GM23338 (cell line): ENCODE measurements at places on chromosomes 12 and 14. TPM values are rescaled to one million over a fixed set of nuclear protein-coding genes. Genes with fewer than 3 reads are reported as not detected.

DNA sequence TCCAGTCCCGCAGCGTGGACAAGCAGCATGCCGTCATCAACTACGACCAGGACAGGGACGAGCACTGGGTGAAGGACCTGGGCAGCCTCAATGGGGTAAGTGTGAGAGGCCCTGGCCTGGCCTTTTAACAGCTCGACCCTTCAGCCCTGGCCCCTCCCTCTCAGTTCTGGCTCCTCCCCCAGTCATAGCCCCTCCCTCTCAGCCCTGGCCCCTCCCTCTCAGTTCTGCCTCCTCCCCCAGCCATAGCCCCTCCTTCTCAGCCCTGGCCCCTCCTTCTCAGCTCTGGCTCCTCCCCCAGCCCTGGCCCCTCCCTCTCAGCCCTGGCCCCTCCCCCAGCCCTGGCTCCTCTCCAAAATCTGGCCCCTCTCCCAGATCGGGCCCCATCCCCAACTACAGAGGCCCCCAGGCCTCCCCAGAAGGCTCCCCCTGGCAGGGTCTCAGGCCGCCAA is 11.2 kb downstream of the CEP170B start:
- no peak overlapping the region for H3K4me3 ChIP-seq
- no peaks in the 10 kb centered on the region; the same call in 1 of the 2 replicates for H3K4me1 ChIP-seq
- H3K27me3 ChIP-seq = no peaks in the 10 kb centered on the region
- H3K36me3 ChIP-seq = no peaks in the 10 kb centered on the region
- peak; percentile 76 for DNase-seq
- H3K27ac ChIP-seq = no peak overlapping the region

- H3K4me1 ChIP-seq = no peaks in the 10 kb centered on the region
- H3K27ac ChIP-seq = no peak overlapping the region
- no peaks in the 10 kb centered on the region for H3K27me3 ChIP-seq
- no peaks in the 10 kb centered on the region for H3K36me3 ChIP-seq
Measured at GRCh38 chr14:66483322-66483721, 2.8 kb upstream of the CCDC196 start.

- peaks cover 11% of the 10 kb centered on the region for H3K36me3 ChIP-seq
- H3K4me3 ChIP-seq = no peak overlapping the region
- no peak for DNase-seq
- no peak overlapping the region for H3K27ac ChIP-seq
Measured at GRCh38 chr14:68611599-68611998, 181.3 kb downstream of the ZFP36L1 start.

GRCh38 chr14:100313464-100314230 is 7.4 kb upstream of the SLC25A29 start:
- H3K4me1 ChIP-seq = peaks cover 4% of the 10 kb centered on the region
- DNase-seq = no peak
- no peak overlapping the region for H3K4me3 ChIP-seq
- H3K27ac ChIP-seq = no peak overlapping the region
- no peaks in the 10 kb centered on the region for H3K27me3 ChIP-seq

DNA sequence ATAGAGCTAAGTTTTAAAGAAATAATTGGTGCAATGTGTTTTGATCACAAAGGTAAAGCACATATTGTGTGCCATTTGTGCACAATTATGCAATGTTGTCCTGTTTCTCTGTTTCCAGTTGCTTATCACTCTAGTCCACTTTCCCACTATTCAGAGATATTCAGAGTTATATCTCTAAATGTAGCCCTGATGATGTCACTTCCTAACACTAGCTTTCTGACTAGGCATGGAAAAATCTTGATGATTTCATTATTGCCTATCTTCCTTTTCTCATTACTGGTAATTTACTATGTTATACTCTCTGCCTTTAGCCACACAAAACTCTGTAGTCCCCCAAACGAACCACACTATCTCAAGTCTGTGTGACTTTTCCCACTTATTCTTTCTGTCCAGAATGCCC is 221.2 kb downstream of the TRHDE start:
- no peak overlapping the region for H3K4me3 ChIP-seq
- no peak for DNase-seq
- H3K36me3 ChIP-seq = no peaks in the 10 kb centered on the region
- H3K4me1 ChIP-seq = no peaks in the 10 kb centered on the region
- H3K27ac ChIP-seq = no peak overlapping the region

DNA sequence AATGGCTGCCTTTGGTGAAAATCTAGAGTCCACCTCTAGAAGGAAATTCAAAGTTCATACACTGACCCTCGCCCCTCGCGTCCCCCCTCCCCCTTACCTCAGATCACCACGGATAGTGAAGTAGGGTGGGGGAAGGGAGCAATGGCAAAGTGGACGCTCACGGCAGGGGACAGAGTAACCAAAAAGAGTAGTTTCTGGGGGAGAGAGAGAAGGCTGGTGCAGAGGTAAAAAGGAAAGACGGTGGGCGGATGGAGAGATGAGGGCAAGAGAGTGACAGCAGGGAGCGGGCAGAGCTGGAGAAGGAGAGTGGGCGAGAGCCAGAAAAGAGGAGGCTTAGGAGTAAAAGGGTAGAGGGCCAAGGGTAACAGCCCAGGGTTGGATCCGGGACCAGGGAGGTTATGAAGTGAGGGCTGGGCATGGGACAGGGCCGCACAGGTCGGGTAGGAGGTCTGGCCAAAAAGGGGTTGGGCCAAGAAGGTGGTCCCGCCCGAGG is 423 bp downstream of the ALDH6A1 start:
- H3K4me1 ChIP-seq = peaks cover 7% of the 10 kb centered on the region
- peak; percentile 52 for DNase-seq
- H3K4me3 ChIP-seq = peak overlapping the region; percentile 96

GRCh38 chr12:3233797-3234196 is 156.6 kb downstream of the TSPAN9 start:
- no peaks in the 10 kb centered on the region for H3K27me3 ChIP-seq
- DNase-seq = no peak
- peaks cover 19% of the 10 kb centered on the region for H3K4me1 ChIP-seq
- no peak overlapping the region for H3K4me3 ChIP-seq
- H3K27ac ChIP-seq = no peak overlapping the region

DNA sequence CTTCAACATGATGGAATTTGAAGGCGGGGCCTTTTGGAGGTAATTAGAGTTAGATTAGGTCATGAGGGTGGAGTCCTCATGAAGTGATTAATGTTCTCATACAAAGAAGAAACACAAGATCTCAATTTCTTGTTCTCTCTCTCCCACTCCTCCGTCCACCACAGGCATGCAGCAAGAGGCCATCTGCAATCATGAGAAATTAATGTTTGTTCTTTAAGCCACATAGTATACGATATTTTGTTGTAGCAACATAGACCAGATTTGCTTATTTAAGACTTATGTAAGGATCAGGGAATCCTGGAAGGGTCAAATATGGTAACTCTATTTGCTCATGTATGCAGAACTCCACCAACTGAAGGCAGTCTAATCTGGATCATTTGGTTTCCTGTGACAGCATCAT is 429.0 kb downstream of the LRIG3 start:
- H3K27ac ChIP-seq = no peak overlapping the region
- H3K4me3 ChIP-seq = no peak overlapping the region
- H3K27me3 ChIP-seq = no peaks in the 10 kb centered on the region

DNA sequence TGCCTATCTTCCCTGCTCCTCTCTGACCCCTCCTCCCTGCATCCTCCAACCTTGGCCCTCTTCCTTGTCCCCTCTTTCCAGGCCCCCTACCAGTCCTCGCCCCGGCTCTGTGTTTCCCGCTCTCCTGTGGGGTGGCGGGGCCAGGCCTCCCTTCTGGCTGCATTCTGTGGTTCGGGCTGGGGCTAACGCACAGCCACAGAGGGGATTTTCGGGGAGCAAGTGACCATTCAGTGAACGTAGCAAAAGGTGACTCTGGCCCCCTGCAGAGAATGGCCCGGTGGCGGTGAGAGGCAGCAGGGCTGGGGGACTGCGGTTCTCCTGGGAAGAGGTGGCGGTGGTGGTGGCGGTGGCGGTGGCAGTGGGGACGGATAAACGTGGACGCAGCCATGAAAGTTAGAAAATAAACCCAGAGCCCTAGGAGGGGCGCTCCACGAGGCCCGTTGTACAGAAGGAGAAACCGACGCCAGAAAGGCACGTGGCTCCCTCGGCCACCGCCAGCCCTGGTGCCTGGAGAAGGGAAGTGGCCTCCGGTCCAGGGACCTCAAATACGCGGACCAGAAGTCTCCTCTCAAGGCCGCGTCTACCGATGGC is 269.6 kb downstream of the ADGRD1 start:
- no peak for DNase-seq
- no peaks in the 10 kb centered on the region for H3K27me3 ChIP-seq
- no peaks in the 10 kb centered on the region for H3K36me3 ChIP-seq
- no peak overlapping the region for H3K4me3 ChIP-seq

GRCh38 chr14:93042968-93043940 is 72.5 kb downstream of the ITPK1 start:
- H3K27ac ChIP-seq = no peak overlapping the region
- no peaks in the 10 kb centered on the region for H3K27me3 ChIP-seq
- H3K4me1 ChIP-seq = peaks cover 56% of the 10 kb centered on the region
- no peak overlapping the region for H3K4me3 ChIP-seq
- H3K36me3 ChIP-seq = peaks cover 3% of the 10 kb centered on the region; the same call in 1 of the 2 replicates

- H3K4me1 ChIP-seq = no peaks in the 10 kb centered on the region
- no peak overlapping the region for H3K27ac ChIP-seq
- no peak for DNase-seq
- H3K4me3 ChIP-seq = no peak overlapping the region
Measured at GRCh38 chr12:130435826-130436225, 98.1 kb downstream of the PIWIL1 start.

DNA sequence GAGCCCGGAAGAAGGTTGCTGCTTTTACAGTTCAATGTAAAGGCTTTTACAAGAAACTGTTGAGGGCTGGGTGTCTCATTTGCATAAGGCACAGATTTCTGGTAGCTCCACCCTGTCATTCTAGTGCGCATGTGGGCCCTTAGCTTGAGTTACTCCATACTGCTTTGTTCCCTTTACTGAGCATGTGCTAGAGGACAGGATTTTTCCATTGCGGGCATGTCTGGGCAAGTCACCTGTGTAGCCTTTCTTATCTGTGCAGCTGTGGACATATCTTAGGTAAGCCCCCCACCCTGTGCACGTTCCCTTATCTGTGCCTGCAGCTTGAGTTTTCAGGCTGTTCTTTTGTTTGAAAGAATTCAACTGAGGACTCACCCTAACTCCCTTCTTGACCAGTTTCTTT is 56.2 kb upstream of the ARHGAP5 start:
- no peaks in the 10 kb centered on the region for H3K27me3 ChIP-seq

- H3K4me1 ChIP-seq = peaks cover 39% of the 10 kb centered on the region
- DNase-seq = peak; percentile 30
- no peak overlapping the region for H3K27ac ChIP-seq
- peaks cover 49% of the 10 kb centered on the region for H3K27me3 ChIP-seq
- peak overlapping the region; percentile 66 for H3K4me3 ChIP-seq
- H3K36me3 ChIP-seq = no peaks in the 10 kb centered on the region; the same call in 1 of the 2 replicates
Measured at GRCh38 chr14:25048170-25049016, 1.6 kb downstream of the STXBP6 start.

DNA sequence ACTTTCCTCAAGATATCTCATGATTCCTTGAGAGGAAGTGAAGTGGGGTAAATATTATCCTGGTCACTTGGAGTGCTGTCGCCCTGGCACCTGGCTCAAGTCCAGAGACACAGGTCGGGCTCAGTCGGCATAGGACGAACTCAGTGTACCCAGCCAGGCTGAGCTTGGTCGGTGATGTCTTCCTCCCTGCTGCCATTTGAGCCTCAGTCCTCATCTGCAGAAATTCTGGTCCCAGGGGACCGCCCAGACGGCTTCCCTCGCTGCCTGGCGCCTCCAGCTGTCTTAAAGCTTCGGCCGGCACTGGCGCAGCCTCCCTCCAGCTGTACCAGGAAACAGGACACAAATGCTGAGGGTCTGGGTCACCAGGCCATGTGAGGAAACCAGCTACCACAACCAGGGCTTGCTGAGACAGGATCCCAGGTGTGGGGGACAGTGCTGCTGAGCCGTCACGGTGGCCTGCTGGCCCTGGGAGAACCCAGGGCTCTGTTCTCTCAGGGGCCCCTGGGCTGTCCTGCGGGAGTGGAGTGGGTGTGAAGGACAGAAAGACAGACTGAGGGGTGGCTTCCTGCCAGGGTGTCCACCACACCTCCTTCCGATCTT is 5.0 kb upstream of the KLC1 start:
- no peak for DNase-seq
- peaks cover 3% of the 10 kb centered on the region; the same call in 1 of the 2 replicates for H3K4me1 ChIP-seq
- H3K27me3 ChIP-seq = no peaks in the 10 kb centered on the region
- no peaks in the 10 kb centered on the region for H3K36me3 ChIP-seq
- no peak overlapping the region for H3K27ac ChIP-seq

Gene DBX2
- total RNA-seq = 0.07 TPM in 1 of 2 replicates, not detected in the other

Gene OVCH1
- total RNA-seq = not detected in 2 replicates

Gene KRT2
- not detected in 2 replicates for total RNA-seq

Gene MYF5
- not detected in 2 replicates for total RNA-seq

Gene APOF
- not detected in 2 replicates for total RNA-seq

Gene MYO1A
- total RNA-seq = not detected in 2 replicates

Gene GALNT16
- total RNA-seq = 2.9 and 5.3 TPM in 2 replicates

Gene RNF212B
- total RNA-seq = not detected in 2 replicates

Gene MANSC4
- not detected in 2 replicates for total RNA-seq

Gene SLC6A13
- total RNA-seq = 0.27 TPM in 1 of 2 replicates, not detected in the other

Gene WNT5B
- 1.0 and 2.7 TPM in 2 replicates for total RNA-seq

Gene LIN7A
- total RNA-seq = 6.2 and 6.5 TPM in 2 replicates
